ENCODE measurements at places on chromosomes 7 and 10.

DNA sequence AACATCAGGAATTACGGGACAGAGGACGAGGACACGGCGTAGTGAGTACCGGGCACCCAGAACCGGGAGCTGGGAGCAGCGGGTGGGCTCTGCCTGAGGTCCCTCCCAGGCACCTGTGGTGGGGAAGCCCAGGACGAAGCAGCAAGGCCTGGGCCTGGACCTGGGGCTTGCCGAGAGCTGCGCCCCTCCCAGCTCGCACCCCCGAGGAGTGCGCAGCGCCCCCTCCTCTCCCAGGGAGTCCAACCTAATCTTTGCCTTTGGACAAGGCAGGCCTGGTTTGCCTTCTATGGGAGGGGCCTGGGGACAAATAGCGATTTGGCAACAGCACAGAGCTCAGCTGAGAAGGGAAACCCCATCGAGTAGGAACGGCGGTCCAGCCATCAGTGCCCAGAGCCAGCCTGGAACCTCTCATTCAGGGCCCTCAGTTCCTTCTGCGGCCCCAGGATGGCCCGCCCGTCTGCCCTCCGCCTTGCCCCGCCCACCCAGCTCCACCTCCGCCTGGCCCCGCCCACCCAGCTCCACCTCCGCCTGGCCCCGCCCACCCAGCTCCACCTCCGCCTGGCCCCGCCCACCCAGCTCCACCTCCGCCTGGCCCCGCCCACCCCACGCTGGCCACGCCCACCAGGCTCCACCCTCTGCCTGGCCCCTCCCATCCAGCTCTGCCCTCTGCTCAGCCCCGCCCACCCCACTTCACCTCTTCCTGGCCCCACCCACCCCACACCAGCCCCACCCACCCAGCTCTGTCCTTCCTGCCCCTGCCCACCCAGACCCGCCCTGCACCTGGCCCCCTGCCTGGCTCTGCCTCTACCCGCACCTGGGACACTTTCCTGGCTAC is 32.5 kb upstream of the KNDC1 start:
- no peak for DNase-seq

GRCh38 chr10:110335314-110336064 is 30.8 kb upstream of the SMNDC1 start:
- no peak for DNase-seq

GRCh38 chr7:110224643-110225042 is 866.3 kb upstream of the LRRN3 start:
- DNase-seq = no peak

DNA sequence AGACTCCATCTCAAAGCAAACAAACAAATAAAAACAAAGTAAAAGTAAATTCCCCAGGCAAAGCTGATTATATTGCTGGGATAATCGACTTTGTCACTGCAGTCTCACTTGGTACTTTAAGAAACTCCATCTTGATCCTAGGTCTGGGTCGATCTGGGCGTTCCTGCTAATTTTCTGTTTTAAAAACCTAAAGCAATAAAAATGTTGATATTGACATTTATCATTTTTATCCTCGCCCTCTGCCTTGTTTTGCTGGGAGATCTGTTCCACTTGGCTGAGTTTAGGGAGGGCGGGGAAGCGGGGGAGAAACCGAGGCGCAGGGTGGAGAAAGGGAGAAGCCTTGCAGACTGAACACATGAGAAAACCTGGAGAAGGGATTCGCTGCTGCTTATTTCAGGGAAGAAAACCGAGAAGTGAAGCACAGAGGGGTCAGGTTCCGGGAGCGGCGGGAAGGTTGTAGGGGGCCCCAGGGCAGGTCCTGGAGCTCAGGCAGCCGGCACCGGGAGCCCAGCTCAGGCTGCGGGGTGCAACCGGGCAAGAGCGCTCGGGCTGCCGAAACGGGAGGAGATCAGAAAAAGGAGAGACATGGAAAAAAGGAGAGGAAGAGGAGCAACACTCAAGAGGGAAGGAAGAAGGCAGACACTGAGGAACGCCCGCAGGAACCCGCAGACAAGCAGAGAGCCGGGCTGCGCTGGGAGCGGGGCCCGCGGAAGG is 27.3 kb upstream of the KMT2C start:
- no peak for DNase-seq

DNA sequence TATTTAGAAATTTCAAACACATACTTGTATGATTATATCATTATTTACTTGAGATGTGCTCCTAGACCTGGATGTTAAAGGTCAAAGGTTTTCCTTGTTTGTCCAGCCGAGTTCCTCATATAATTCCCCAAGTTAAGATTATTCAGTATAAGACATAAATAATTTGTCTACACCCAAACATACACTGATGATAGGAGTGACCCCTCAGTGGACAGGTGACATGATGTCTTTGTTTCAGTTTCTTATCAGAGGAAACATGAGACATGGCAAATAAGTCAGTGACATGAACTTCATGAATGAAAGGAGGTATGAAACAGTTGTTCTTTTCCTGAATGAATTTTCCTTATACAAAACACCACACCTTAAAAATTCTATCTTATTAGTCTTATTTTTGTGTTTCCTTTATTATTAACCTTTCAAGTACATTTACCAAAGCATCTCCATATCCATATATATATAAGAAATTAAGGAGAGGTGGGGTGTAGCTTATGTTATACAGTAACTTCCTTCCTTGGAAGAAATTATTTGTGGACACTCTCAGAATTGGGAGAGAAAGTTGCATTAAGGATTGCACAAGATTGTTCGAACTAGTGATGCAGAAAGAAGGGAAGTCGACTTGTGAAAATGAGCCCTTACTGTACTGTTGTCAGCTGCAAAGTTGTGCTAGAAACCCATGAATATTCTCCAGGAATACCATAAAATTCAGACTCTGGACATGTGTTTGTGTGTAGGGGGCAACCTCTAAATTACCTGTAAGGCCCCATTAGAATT is 60.5 kb downstream of the POM121L12 start:
- DNase-seq = no peak

- no peak for DNase-seq
Observed at GRCh38 chr7:133428876-133429275, 176.0 kb downstream of the EXOC4 start.

DNA sequence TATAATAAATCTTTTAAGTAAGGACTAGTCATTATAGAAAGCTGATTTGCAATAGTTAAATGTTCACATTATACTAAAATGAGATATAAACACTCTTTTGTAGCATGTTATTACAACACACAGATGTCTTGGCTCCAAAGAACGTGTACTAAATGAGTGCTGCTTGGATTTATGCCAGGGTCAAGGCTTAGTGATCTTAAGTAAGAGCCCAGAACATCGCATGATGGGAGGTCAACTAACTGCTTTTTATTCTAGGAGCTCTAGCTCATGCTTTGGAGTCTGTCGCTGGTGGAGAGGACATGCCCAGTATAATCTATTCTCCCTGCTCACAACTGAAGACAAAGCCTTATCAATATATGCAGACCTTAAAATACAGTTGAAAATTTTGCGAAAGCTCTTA is 315.1 kb downstream of the BBS9 start:
- no peak for DNase-seq

GRCh38 chr10:93911866-93912265 is 18.1 kb downstream of the SLC35G1 start:
- no peak for DNase-seq

Data from stimulated activated CD8-positive, alpha-beta memory T cell treated with anti-CD3 and anti-CD28 coated beads, Interleukin-7, amount 100 ng/mL, for 1 hour (primary cell).